ENCODE measurements at places on chromosomes 3 and 15. TPM values are rescaled to one million over a fixed set of nuclear protein-coding genes. Genes with fewer than 3 reads are reported as not detected.
A peak's percentile ranks its signal among the peaks of the same experiment; 100 is the strongest.

- no peak for DNase-seq
Measured at GRCh38 chr3:197613199-197613598, 57.4 kb upstream of the BDH1 start.

- no peak for DNase-seq
Measured at GRCh38 chr15:63895194-63895593, 61.4 kb upstream of the HERC1 start.

GRCh38 chr3:160368804-160369203, 30.2 kb downstream of the IFT80 start:
- no peak for DNase-seq

DNA sequence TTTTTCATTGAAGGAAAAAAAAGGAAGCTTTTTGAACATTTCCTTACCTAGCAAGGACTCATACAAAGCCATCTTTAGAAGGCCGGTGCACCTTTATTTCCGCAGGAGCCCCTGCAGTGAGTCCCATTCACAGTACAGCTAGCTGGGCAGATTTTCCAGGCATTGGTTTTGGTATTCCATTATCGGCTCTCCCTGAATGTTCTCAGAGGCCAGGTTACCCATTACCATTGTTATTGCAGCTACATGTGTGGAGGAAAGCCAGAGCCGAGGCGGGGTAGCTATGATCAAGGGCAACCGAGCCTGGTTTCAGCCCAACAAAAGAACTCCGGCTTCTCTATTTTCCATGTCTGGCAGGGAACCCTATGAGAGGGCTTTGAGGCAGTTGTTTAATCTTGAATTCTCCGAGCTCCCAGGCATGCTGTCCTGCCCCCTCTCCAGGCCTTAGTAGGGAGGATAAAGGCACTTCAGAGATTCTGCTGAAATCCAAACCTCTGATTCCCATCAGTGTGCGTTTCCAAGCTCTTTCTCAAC, 100.3 kb downstream of the LRRK1 start:
- DNase-seq = no peak

DNA sequence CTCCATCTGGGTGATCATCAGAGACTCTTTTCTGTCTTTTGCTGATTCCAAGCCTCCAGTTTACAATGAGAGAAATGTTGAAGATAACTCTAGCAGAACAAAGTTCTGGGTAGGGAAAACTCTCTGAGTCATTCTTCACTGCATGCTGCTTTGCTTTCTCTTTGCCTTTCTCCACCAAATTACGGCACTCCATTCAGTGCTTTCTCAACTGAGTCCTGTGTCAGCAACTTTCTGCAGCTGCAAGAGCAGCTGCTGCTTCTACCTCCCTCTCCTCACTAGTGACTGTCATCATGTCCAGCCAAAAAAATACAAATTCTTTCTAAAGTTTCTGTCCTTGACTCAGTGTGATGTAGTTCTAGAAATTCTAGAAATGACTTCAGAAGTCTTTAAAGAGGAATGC, 953.8 kb downstream of the IGSF11 start:
- no peak for DNase-seq

Gene MAGEL2
- 5.0 TPM for total RNA-seq

DNA sequence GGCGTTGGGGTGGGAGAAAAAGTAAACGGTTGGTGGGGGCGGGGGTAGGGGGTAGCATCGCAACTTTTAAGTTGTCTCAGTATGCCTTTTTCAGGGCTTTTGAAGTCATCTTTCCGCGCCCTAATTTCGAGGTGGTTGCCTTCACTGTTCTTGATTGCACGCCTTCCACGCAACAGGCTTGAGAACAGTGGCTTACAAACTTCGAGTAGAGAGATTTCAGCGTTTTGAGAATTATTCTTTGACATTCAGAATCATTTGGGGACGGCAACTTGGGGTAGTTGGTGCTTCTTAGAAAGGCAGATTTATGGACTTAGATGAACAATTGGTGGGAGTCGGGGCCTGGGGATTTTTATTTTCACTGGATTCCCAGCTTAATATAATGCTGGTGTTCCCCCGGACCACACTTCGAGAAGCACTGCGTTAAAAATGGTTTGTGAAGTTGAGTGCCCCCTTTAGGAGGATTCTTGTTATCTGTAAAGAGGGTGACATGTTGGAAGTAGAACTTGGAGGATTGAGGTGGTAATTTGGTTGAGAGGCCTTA, 880 bp downstream of the PPP4R2 start:
- no peak for DNase-seq

Gene PIGBOS1
- 7.6 TPM for total RNA-seq

- DNase-seq = peak; percentile 65
Measured at GRCh38 chr15:45458746-45459403, 63.7 kb downstream of the SLC30A4 start.

GRCh38 chr3:31218082-31218481, 314.6 kb upstream of the STT3B start:
- no peak for DNase-seq

DNA sequence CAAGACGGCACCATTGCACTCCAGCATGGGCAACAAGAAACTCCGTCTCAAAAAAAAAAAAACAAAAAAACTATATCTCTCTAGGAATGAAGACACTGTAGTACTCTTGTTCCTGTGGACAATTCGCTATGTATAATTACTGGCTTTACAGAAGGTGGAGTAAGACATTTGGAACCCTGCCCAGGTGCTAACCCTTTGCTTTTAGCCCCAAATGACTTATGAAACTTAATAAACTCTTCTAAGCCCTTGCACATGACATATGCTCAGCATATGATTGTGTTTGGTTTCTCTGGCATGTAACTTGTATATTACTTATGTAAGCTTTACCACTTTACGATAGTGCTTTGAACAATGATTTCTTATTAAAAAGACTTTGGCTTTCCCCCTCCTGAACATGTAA, 27.3 kb upstream of the PRTG start:
- DNase-seq = no peak

GRCh38 chr3:187640569-187641059, 29.6 kb downstream of the SST start:
- no peak for DNase-seq

DNA sequence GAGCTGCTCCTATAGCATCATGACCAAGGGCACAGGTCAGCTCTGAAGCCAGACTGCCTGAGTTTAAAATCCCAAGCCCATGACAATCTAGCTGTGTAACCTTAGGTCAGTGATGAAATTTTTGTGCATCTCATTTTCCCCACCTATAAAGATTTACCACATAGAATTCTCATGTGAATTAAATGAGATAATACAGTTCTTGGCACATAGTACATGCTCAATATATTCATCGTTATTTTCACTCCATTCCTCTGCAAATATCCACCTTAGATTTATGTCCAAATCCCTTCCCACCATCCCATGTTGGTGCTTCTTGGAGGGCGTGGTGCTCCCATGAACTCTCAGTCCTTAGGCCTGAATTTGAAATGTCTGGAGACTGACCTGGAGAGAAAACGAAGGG, 300.1 kb downstream of the TLE3 start:
- DNase-seq = no peak

GRCh38 chr3:51311055-51311454, 74.0 kb upstream of the MANF start:
- no peak for DNase-seq

DNA sequence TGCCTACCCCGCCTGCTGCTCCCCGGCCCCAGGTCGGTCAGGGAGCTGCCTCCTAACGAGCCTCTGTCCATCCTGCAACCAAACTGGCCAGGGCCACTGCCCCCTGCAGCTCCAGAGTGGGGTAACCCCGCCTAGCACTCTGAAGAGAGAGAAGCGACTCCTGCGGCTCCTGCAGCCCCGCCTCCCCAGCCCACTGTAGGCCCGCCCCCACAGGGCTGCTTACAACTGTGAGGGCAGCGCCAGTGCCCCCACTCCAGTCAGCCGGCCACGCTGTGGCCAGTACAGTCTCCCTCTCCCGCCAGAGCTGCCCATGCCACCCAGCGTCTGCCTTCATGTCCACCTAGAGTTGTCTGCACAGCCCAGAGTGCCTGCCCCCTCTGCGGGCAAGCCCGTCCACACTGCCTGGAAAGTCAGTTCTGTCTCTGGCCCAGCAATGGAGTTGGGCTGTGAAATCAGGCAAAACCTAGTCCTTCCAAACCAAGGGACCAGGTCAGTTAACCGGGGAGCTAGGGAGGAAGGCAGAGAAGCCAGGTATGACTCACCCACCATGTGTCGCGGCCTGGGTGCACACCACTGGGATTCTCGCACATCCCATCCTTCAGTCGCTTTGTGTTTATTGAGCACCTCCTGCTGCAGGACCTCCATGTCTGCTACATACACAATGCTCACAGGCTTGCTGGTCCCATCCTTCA, 2.4 kb downstream of the UCN2 start:
- DNase-seq = no peak

GRCh38 chr15:74832826-74833225, 6.4 kb downstream of the CPLX3 start:
- DNase-seq = no peak

GRCh38 chr15:63918317-63918672, 84.5 kb upstream of the HERC1 start:
- DNase-seq = no peak

DNA sequence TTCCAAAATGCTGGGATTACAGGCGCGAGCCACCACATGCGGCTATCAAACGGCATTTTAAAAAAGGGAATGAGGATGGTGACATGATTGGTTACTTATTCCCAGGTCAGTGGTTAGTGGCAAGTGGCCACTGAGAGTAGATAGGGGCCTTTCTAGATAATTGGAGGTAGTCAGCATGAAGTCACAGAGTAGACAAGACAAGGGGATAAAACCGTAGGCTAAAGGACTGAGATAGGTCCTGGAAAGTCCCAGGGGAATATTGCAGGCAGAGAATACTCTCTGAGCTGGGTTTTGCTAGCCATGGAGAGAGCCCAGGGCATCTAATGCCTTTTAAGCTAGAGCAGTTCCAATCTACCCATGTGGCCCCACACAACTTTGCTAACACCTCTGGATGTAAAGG, 52.2 kb downstream of the KCNAB1 start:
- DNase-seq = no peak

Gene CMTM8
- 3.8 TPM for total RNA-seq

DNA sequence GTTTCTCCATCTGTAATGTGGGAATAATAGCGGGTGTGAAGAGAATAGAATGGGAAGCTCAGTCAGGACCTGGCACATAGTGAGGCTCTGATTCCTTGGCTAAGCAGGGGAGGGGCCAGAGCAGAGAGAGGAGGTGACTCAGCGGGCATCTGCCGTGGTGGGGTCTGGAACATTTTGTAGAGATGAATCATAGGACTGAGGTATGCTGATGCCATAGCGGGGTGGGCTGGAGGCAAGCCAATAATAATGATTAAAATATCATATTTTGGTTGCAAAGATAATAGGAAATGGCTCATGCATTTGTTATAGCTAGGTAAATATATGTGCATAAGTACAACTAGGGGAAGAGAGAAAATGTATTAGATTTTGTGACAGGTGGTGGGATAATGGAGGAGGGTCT, 11.2 kb downstream of the TGM4 start:
- DNase-seq = no peak

DNA sequence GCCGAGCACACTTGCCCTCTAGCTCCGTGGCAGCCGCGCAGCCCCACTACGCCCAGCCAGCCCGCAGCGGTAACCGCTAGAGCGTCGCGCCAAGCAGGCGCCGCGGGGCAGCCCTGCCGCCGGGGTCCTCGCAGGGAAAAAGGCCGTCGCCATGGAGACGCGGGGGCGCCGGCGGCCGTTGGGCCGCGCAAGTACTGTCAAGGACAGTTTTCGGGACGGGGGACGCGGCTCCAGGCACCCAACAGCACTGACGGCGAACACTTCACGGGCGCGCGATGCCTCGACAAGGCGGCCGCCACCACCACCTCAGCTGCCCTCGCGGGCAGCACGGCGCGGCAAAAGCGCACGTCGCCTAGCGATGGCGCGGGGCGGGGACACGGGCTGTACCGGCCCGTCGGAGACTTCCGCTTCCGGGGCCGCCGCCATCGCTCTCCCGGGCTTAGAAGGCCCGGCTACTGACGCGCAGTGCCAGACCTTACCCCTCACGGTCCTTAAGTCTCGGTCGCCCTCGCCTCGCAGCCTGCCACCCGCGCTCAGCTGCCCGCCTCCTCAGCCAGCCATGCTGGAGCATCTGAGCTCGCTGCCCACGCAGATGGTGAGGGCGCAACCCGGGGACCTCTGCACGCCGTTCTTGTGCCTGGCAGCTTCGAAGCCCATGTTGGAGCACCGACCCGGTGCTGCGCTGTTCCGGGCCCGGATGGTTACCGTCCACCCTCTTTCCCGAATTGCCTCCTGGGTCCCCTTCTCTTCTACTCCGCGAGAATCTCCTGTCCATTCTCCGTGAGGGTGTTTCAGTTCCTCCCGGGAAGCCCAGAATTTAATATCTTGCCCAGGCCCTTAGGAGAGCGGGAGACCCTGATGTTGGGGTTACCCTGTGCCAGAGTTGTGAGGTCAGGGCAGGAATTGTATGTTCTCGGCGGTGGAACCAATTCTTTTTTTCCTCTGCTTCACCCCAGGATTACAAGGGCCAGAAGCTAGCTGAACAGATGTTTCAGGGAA, at the start of the genes GLT8D1 and SPCS1:
GLT8D1 (minus strand) TSS at position 104 of the 999 bp plus-strand sequence. CDS start 5,331 bp downstream, outside the sequence.
SPCS1 (plus strand) TSS at position 419 of the 999 bp plus-strand sequence; CDS start at position 560, 141 bp downstream.
- DNase-seq = peak; percentile 86

GRCh38 chr3:71786551-71786950, 1.6 kb upstream of the PROK2 start:
- no peak for DNase-seq

GRCh38 chr3:66463730-66464511, 36.9 kb downstream of the LRIG1 start:
- no peak for DNase-seq

- no peak for DNase-seq
Measured at GRCh38 chr3:107973152-107973551, 117.7 kb downstream of the CD47 start.

Gene POC1A
- 2.5 TPM for total RNA-seq

DNA sequence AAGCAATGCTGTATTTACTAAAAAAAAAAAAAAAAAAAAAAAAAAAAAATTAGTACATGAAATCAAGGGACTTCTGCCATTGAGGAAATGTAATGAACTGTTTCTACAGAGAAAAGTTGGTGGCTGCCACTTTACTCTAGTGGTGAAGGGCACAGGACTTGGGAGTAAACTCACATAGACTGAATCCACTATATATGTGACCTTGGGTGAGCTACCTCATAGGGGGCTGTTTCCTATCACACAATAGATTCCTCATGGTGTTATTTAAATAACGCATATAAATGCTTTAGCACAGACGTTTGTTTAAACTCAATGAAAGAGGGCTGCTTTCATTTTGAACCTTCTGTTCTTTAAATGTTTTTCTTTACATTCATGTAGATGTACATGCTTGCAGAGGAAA, 25.8 kb downstream of the TERC start:
- DNase-seq = no peak

GRCh38 chr3:40387001-40387894, at the start of gene ENTPD3:
TSS of gene ENTPD3 (plus strand) at chr3:40387184. CDS start at chr3:40388058, 874 bp downstream.
- DNase-seq = no peak

Gene PPP1R14D
- total RNA-seq = not detected

Gene CLDN16
- total RNA-seq = 1.9 TPM

GRCh38 chr3:56917361-56918110, 115.8 kb upstream of the ARHGEF3 start:
- DNase-seq = no peak

All from dorsolateral prefrontal cortex (tissue), 122 donors.